ENCODE measurements at places on chromosomes 6 and 20.

DNA sequence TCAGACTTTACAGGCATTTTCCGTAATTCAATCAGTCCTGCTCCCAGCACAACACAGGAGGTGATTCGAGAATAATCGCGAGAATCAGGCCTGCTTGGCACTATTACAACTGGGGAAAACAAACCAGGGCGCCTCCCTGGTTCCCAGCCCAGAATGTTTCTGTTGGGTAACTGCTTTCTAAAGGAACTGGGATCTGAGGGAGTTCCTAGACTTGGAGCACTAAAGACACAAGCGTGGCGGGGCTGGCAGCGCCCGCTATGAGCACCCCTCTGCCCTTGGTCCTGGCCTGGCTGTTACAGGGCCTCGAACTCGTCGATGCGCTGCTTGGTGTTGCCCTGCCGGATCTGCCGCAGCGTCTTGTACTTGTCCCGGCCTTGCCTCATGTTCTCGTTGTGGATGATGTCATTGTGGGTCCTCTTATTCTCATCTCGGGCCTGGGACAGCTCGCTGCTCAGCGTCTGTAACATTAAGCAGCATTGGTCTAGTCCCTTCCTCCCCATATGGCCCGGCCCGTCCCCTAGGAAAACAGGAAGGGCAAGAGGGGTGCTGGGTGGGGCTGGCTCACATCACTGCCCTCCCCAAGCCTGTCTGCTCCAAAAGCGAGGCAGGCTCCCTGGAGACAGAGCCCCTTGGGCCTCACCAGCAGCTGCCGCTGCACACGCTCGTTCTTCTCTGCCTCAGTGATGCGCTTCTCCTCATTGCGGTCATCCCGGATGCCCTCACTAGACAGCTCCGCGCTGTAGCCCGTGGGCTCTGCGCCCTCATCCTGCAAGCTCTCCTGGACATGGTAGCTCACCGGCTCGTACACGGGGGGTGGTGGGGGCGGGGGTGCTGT, 52.3 kb downstream of the EZR start:
- peaks cover 32% of the 10 kb centered on the region for H3K36me3 ChIP-seq
- H3K4me3 ChIP-seq, result no peak overlapping the region
- DNase-seq, result peak; percentile 57
- H3K27me3 ChIP-seq, result no peaks in the 10 kb centered on the region
- no peaks in the 10 kb centered on the region for H3K4me1 ChIP-seq

GRCh38 chr6:168440520-168441433, at the start of gene SMOC2:
SMOC2 (plus strand) TSS chr6:168441184; CDS start chr6:168441371, 187 bp downstream.
- H3K4me3 ChIP-seq, result no peak within 1 kb of the TSS
- peaks cover 18% of the 10 kb centered on the region for H3K27me3 ChIP-seq
- H3K36me3 ChIP-seq, result no peaks in the 10 kb centered on the region
- DNase-seq, result no peak

- H3K4me3 ChIP-seq, result no peak overlapping the region
- peak overlapping the region; percentile 10 for H3K27ac ChIP-seq
- no peaks in the 10 kb centered on the region for H3K27me3 ChIP-seq
- peaks cover 49% of the 10 kb centered on the region for H3K4me1 ChIP-seq
Observed at GRCh38 chr6:257031-257725, 35.1 kb upstream of the DUSP22 start.

DNA sequence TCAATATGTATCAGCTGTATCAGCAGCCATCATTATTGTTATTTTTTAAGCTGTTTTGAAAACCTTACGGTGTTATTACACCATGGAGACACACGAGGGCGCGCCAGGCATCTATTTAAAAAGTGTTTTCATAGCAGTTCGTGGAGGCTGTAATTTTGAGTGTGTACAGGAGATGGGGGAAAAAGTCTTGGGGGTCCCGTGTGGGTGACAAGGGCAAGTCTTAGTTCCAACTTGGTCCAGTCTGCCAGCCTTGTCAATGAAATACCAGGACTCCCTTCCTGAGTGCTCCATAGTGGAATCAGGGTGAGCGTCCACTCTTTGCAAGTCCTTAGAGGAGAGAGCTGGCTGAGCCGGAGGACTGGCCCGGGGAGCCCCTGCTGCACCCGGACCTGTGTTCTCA, 43.3 kb downstream of the SLC2A10 start:
- no peak overlapping the region for H3K4me3 ChIP-seq
- peak; percentile 51 for DNase-seq
- no peaks in the 10 kb centered on the region for H3K4me1 ChIP-seq
- H3K27me3 ChIP-seq, result no peaks in the 10 kb centered on the region

DNA sequence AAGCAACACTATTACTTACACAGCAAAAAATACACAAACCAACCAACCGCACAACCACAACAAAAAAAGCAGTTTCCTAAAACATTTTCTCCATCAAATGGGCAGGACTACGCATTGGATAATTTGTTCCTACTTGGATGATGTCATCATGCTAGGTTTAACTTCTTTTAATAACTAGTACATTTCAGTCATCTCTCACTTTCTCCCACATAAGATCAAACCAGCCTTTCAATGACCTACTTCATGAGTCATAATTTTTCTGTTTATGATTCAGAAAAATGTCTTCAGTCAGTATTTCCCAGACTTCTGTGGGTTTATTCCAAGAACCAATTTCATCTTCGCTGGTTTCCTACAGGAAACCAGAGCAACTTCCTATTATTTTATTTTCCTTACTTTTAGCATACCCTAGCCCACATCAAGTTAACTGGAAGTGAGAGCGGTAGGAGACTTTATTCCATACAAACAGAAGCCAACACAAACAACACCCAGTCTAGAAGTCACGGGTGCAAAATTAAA, 134.2 kb downstream of the GMDS start:
- no peak overlapping the region for H3K27ac ChIP-seq
- no peak for DNase-seq
- H3K4me1 ChIP-seq, result no peaks in the 10 kb centered on the region

- no peaks in the 10 kb centered on the region for H3K4me1 ChIP-seq
- no peak overlapping the region for H3K27ac ChIP-seq
- no peaks in the 10 kb centered on the region for H3K27me3 ChIP-seq
- no peak overlapping the region for H3K4me3 ChIP-seq
- H3K36me3 ChIP-seq, result no peaks in the 10 kb centered on the region
Observed at GRCh38 chr6:60952500-60952899, 1333.5 kb downstream of the KHDRBS2 start.

DNA sequence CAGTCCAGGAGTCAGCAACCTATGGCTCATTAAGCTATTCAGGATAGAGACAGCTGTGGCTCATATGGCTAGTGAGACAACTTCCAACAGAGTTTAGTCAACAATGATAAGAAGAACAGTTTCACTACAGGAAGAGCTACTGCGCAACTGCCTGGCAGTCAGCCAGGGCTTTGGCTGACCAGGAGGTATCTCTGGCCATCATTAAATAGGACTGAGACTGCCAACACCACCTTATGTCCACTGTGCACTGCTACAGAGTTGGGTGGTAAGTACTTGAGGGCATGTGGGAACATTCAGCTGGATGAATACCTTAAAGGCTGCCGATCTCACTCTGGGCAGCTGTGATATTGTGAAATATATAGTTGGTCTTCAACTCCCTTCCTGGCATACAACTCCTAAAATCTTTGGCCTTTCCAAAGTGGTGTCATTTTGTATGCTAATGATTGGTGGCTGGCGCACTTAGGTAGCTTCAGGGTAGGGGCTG, 52.2 kb upstream of the FAM83C start:
- peaks cover 19% of the 10 kb centered on the region for H3K36me3 ChIP-seq
- no peaks in the 10 kb centered on the region for H3K4me1 ChIP-seq
- H3K27me3 ChIP-seq, result no peaks in the 10 kb centered on the region
- no peak overlapping the region for H3K27ac ChIP-seq
- no peak for DNase-seq

- H3K4me1 ChIP-seq, result peaks cover 35% of the 10 kb centered on the region
- H3K27me3 ChIP-seq, result no peaks in the 10 kb centered on the region
- no peak for DNase-seq
- no peak overlapping the region for H3K4me3 ChIP-seq
- H3K36me3 ChIP-seq, result no peaks in the 10 kb centered on the region
Observed at GRCh38 chr6:18360188-18360587, 27.0 kb upstream of the RNF144B start.

DNA sequence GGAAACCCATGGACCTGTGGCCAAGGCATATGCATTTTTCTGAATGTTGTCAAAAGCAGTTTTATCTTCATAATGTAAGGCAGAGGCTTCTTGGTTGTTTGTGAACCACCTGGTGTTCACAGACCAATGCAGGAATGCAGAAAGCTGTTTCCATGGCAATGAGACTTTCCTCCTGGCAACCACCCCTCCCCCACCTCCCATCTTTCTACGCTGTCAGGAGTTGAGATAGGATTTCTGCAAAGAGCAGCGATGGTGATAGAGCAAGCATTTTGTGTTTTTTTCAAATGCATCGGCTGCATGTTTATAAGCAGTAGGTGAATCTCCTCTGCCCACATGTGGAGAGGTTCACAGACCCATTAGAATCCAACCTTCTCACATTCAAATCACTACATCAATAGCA, 114.1 kb upstream of the SMLR1 start:
- H3K27ac ChIP-seq, result no peak overlapping the region
- no peak overlapping the region for H3K4me3 ChIP-seq
- no peak for DNase-seq
- no peaks in the 10 kb centered on the region for H3K36me3 ChIP-seq
- no peaks in the 10 kb centered on the region for H3K4me1 ChIP-seq

- H3K4me3 ChIP-seq, result peak overlapping the region; percentile 56
- H3K27me3 ChIP-seq, result no peaks in the 10 kb centered on the region
- H3K36me3 ChIP-seq, result peaks cover 6% of the 10 kb centered on the region
- peaks cover 23% of the 10 kb centered on the region for H3K4me1 ChIP-seq
Observed at GRCh38 chr6:166997768-166998255, 1.4 kb upstream of the CEP43 start.

DNA sequence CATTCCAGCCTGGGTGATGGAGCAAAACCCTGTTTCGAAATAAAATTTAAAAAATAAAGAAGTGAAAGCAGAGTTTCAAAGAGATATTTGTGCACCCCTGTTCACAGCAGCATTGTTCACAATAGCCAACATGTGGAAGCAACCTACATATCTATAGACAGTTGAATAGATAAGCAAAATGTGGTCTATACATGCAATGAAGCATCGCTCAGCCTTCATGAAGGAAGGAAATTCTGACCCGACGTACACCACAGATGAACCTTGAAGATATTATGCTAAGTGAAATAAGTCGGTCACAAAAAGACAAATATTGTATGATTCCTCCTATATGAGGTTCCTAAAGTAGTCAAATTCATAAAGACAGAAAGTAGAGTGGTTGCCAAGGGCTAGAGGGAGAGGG, 6.5 kb upstream of the NCOA6 start:
- H3K27ac ChIP-seq, result no peak overlapping the region
- no peaks in the 10 kb centered on the region for H3K36me3 ChIP-seq
- DNase-seq, result no peak
- no peaks in the 10 kb centered on the region for H3K4me1 ChIP-seq
- no peak overlapping the region for H3K4me3 ChIP-seq

- H3K27me3 ChIP-seq, result peaks cover 6% of the 10 kb centered on the region
- no peak overlapping the region for H3K4me3 ChIP-seq
- DNase-seq, result no peak
- no peak overlapping the region for H3K27ac ChIP-seq
Observed at GRCh38 chr6:165842281-165842936, 179.4 kb upstream of the PDE10A start.

DNA sequence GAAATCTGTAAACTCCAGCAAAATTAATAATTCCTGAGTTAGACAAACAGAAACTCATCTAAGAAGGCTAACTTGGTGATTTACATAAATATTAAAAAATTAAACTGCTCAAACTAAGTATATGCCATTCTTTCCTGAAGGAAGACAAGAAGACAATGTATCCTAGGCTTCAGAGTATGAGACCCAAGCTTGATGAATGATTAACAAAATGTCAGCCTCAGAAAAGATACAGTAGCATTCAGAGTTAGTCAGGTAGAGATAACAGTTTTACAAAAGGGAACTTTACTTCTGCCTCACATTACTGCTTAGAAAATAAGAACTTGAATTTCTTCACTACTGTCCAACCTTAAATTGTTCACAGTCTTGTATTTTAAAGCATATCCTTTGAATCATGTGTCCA, 12.0 kb downstream of the CSNK2A1 start:
- H3K27ac ChIP-seq, result no peak overlapping the region
- H3K4me1 ChIP-seq, result peaks cover 19% of the 10 kb centered on the region
- peaks cover 15% of the 10 kb centered on the region for H3K36me3 ChIP-seq
- no peaks in the 10 kb centered on the region for H3K27me3 ChIP-seq
- DNase-seq, result no peak

DNA sequence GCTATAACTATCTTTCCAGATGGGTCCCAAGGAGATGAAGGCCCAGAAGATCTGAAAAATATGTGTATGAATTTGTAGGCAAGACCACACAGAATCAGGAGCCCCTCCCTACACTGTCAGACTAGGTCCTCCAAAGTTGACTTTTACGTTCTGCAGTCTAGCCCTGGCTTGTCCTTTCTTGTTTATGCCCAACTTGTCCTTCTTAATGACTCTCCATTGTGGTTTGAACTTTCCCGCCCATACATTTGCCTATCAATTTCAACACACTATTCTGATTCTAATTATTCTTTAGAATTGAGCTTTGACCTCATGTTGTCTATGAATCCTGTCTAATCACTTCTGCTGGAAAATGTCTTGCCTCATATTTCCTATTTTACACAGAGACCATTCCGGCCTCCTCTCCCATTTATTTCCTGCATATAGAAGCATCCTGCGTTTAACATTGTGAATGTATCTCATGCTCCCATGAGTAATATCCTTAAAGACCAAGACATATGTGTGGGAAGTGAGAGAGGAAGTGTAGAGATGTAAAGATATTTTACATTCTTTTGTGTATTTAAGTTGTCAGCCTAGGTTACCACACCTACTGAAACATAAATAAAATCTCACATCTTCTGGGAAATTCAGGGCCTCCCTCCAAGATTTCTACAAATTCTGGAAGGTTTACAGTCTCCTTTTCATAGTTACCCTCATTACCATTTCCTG, 348.3 kb downstream of the BCKDHB start:
- DNase-seq, result no peak
- no peaks in the 10 kb centered on the region for H3K27me3 ChIP-seq
- H3K4me3 ChIP-seq, result no peak overlapping the region
- H3K27ac ChIP-seq, result no peak overlapping the region
- no peaks in the 10 kb centered on the region for H3K4me1 ChIP-seq

DNA sequence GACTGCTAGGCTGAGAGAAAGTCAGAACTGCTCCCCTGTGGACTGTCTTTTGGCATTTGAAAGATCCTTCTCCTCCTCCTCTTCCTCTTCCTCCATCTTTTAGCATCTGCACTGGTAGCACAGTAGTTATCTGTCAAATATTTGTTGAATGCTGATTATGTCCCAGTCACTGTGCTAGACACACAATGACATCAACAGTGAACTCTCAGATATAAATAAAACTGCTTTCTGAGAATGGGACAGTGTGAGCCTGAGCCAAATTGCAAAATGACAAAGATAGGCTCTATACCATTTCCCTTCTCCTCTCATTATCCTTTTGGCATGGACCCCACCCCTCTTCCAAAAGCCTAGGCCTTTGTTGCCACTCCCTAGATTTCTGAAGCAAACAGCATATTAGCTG, 27.9 kb upstream of the LRRC1 start:
- H3K36me3 ChIP-seq, result no peaks in the 10 kb centered on the region
- DNase-seq, result no peak
- no peak overlapping the region for H3K4me3 ChIP-seq
- no peak overlapping the region for H3K27ac ChIP-seq
- H3K4me1 ChIP-seq, result no peaks in the 10 kb centered on the region

GRCh38 chr6:32298632-32299336, 72.9 kb downstream of the TSBP1 start:
- no peaks in the 10 kb centered on the region for H3K27me3 ChIP-seq
- no peak for DNase-seq
- no peak overlapping the region for H3K4me3 ChIP-seq
- no peak overlapping the region for H3K27ac ChIP-seq

GRCh38 chr6:32685603-32686002, 19.1 kb upstream of the HLA-DQB1 start:
- H3K4me3 ChIP-seq, result no peak overlapping the region
- peak overlapping the region; percentile 99 for H3K27ac ChIP-seq
- no peaks in the 10 kb centered on the region for H3K27me3 ChIP-seq
- H3K4me1 ChIP-seq, result peaks cover 43% of the 10 kb centered on the region
- no peaks in the 10 kb centered on the region for H3K36me3 ChIP-seq
